ENCODE measurements at places on chromosomes 4 and X.

DNA sequence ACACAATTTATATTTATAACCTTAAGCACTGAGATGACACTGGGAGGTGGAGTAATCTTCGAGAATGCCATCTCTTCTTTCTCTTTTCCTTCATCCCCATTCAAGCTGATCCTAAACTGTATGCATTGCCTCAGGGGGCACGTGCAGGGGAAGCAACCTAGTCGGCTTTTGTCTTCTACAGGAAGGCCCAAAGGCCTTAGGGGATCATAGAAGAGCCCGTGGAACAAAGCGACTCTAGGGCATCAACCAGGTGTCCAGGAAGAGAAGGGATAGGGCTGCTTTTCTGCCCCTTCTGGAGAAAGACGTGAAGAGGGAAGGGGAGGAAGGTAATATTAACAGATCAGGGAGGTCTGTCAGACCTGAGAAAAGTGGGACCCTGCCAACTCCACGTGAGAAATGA lies 6.9 kb upstream of the TLR8 start:
- H3K4me3 ChIP-seq = no peak overlapping the region
- H3K4me1 ChIP-seq = no peaks in the 10 kb centered on the region
- no peak for DNase-seq

DNA sequence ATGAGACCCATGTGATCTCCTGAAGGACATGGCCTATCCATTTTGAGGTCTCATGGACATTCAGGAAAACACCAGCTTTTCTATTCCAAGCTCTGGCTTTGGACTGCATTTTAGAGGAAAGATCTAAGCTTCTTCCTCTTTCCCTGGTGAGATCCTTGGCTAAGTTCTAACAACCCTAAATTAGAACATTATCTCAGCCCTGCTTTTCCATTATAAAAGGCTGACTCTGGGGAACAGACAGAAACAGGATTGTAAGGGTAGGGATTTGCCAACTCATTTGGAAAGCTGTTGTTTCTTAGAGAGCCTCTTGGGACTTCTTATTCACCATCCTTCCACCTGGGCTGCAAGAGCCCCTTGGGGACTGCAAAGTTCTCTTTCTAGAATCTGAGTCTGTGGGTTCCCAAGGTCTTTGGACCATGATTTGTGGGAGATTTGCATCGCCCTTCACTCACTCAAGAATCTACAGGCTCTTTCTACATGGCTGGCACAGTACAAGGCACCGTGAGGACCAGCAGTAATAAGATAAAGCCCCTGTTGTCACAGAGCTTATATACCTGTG lies 146.9 kb downstream of the FNIP2 start:
- DNase-seq = no peak
- no peak overlapping the region for H3K27ac ChIP-seq
- peaks cover 24% of the 10 kb centered on the region for H3K4me1 ChIP-seq
- no peaks in the 10 kb centered on the region for H3K36me3 ChIP-seq
- no peak overlapping the region for H3K4me3 ChIP-seq

GRCh38 chr4:52982255-52982945 lies 120.3 kb downstream of the RASL11B start:
- no peak overlapping the region for H3K27ac ChIP-seq
- no peaks in the 10 kb centered on the region for H3K36me3 ChIP-seq
- H3K4me3 ChIP-seq = no peak overlapping the region
- H3K27me3 ChIP-seq = no peaks in the 10 kb centered on the region
- H3K4me1 ChIP-seq = peaks cover 60% of the 10 kb centered on the region

- H3K4me3 ChIP-seq = no peak overlapping the region
- H3K27me3 ChIP-seq = no peaks in the 10 kb centered on the region
- DNase-seq = no peak
- H3K36me3 ChIP-seq = no peaks in the 10 kb centered on the region
These were observed 100.7 kb upstream of the PTPN13 start for GRCh38 chr4:86493460-86493859.

DNA sequence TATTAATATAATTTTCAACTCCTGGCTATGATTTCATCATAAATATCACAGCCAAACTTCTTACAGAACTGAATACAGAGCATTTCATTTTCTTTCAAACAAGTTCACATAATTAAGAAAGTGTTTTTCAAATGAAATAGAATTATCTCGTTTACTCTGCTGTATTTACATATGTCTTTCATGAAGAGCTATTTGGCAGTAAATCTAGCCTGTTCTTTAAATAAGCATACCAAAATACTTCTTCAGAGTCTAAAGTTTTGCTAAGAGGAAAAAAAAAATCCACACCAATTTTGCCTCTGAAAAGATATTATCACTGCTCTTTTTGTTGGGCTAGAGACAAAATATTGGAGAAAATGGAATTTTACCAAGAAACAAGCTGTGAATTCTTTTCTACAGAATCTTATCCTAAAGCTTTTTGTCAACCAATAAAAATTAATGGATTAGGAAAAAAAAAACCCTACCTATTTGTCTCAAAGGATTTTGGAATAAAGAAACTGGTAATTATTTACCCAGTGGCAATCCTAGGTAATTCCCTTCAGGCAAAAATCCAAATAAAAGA lies 287.9 kb upstream of the NR3C2 start:
- H3K27ac ChIP-seq = no peak overlapping the region
- H3K27me3 ChIP-seq = no peaks in the 10 kb centered on the region
- no peaks in the 10 kb centered on the region for H3K36me3 ChIP-seq
- no peaks in the 10 kb centered on the region for H3K4me1 ChIP-seq
- H3K4me3 ChIP-seq = no peak overlapping the region

GRCh38 chrX:24988314-24988713 lies 27.5 kb downstream of the ARX start:
- peaks cover 3% of the 10 kb centered on the region for H3K27me3 ChIP-seq
- no peak overlapping the region for H3K4me3 ChIP-seq
- DNase-seq = no peak
- H3K36me3 ChIP-seq = peaks cover 15% of the 10 kb centered on the region
- peaks cover 4% of the 10 kb centered on the region for H3K4me1 ChIP-seq
- H3K27ac ChIP-seq = no peak overlapping the region

- H3K4me1 ChIP-seq = peaks cover 41% of the 10 kb centered on the region
- H3K4me3 ChIP-seq = no peak overlapping the region
- H3K27ac ChIP-seq = no peak overlapping the region
- H3K36me3 ChIP-seq = peaks cover 24% of the 10 kb centered on the region
- DNase-seq = no peak
- H3K27me3 ChIP-seq = no peaks in the 10 kb centered on the region
These were observed 23.4 kb downstream of the SMS start for GRCh38 chrX:21963731-21964405.

DNA sequence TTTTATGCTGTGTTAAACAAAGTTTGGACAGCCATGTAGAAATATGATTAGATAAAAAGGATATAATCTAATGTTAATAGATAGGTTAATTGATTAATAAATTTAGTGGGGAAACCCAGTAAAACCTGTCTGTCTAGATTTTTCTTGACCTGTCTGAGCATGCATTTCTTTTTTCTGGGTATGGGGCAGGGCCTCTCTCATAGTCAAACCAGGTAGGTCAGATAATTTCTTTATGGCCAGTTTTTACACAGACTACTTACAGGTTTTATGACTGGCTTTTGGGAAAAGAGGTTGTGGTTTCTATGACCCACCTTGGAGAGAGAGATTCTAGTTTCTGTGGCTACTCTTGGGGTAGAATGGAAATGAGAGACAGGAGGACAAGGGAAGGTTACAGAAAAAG lies 135.6 kb upstream of the EPHA5 start:
- H3K27me3 ChIP-seq = no peaks in the 10 kb centered on the region
- peak overlapping the region; percentile 50 for H3K27ac ChIP-seq

DNA sequence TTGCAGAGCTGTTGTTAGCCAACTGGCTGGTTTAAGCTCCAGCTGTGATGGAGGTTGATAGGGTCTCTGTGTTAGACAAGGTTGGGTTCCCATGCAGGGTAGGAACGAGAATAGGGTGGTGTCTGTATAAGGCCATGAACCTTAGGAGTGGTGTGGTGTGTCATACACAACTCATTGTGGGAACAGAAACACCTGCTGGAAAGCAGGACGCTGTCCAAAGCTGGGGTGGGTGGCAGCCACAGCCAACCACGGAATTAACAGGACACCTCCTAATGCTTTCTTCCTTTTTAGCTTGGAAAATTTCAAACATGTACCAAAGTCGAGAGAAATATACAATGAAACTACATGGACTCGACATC lies 94.4 kb downstream of the ARHGAP10 start:
- peaks cover 29% of the 10 kb centered on the region for H3K4me1 ChIP-seq
- peaks cover 23% of the 10 kb centered on the region for H3K36me3 ChIP-seq
- no peak for DNase-seq

DNA sequence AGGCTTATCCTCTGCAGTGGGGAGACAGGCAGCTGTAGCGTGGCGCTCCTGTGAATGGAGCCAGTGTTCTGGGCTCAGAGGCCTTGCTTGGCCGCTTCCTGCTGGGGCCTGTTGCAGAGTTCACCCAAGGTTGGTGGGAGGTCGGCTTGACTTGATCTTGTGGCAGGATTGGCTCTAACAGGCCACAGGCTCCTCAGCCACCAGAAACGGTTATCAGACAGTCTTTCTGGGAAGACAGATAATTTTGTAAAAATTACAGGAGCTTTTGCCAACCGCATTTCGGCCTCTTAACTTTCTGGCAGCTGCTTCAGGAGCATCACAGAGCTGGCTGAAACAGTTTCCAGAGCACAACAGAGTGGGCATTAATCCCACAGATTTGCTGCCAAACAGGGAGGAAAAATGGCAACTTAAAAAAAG lies 66.4 kb downstream of the DIPK2B start:
- no peaks in the 10 kb centered on the region for H3K27me3 ChIP-seq
- no peak for DNase-seq
- no peak overlapping the region for H3K27ac ChIP-seq
- no peaks in the 10 kb centered on the region for H3K4me1 ChIP-seq
- no peak overlapping the region for H3K4me3 ChIP-seq

- H3K4me1 ChIP-seq = no peaks in the 10 kb centered on the region
- no peak overlapping the region for H3K27ac ChIP-seq
- no peaks in the 10 kb centered on the region for H3K36me3 ChIP-seq
- no peak overlapping the region for H3K4me3 ChIP-seq
- peaks cover 3% of the 10 kb centered on the region for H3K27me3 ChIP-seq
- DNase-seq = no peak
These were observed 87.2 kb downstream of the MAPK10 start for GRCh38 chr4:86272669-86273068.

DNA sequence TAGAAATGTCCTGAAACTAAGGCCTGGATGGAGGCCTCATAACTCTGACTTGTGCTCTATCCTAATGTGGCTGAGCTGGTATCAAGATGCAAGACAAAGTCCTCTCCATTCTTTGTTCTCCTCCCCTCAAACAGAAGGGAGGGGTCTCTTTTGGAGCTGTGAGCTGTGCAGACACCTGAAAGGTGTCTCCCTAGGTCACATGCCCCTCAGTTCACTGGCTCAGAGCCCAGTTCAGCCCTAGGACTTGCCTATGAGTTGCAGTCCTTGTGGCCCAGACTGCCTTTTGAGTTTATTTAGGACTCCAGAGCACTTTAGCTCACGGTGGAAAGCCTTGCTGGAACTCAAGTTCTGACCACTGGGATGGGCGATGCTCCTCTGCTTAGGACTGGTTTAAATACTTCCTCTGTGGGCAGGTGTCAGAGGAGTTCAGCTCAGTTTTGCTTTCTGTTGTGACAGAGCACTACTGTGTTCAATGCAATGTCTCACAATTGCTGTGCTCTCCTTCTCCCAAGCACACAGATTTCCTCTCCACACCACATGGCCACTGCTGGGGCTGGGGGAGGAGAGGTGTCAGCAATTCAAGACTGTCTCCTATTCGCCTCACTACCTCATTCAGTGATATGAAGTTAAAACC lies 84.8 kb upstream of the ZNF827 start:
- H3K4me3 ChIP-seq = no peak overlapping the region
- H3K36me3 ChIP-seq = no peaks in the 10 kb centered on the region
- H3K27ac ChIP-seq = no peak overlapping the region
- H3K27me3 ChIP-seq = no peaks in the 10 kb centered on the region

- no peak for DNase-seq
- no peaks in the 10 kb centered on the region for H3K27me3 ChIP-seq
- no peak overlapping the region for H3K4me3 ChIP-seq
- no peaks in the 10 kb centered on the region for H3K36me3 ChIP-seq
- H3K4me1 ChIP-seq = peaks cover 5% of the 10 kb centered on the region
These were observed 140.4 kb downstream of the NSUN7 start for GRCh38 chr4:40890199-40890598.

GRCh38 chr4:123438031-123438430 lies 41.4 kb downstream of the SPRY1 start:
- no peak overlapping the region for H3K4me3 ChIP-seq
- H3K4me1 ChIP-seq = peaks cover 2% of the 10 kb centered on the region
- no peak for DNase-seq
- peaks cover 3% of the 10 kb centered on the region for H3K36me3 ChIP-seq

DNA sequence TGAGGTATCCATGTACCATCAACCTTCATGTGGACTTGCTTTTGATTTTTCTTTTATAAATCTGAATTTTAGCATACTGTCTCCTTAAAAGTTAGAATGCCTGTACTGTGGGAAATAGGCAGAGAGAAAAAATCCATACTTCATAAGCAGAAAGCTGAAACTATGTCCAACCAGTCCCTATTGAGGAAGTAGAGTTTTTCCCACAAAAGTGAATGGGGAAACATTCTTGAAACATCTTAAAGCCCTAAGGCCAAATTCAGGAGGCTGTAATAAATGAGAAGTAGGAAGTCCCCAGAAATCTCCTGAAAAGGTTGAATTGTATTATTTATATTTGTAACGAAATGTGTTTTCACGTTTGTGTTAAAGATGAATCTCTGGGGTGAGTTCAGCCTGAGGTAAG lies 56.3 kb downstream of the ENOX2 start:
- no peaks in the 10 kb centered on the region for H3K27me3 ChIP-seq
- H3K36me3 ChIP-seq = no peaks in the 10 kb centered on the region
- peaks cover 8% of the 10 kb centered on the region for H3K4me1 ChIP-seq
- H3K27ac ChIP-seq = no peak overlapping the region
- no peak for DNase-seq
- no peak overlapping the region for H3K4me3 ChIP-seq

Data from type B pancreatic cell (in vitro differentiated cells).